ENCODE measurements at places on chromosomes 12 and 14.

- no peak for DNase-seq
These were observed 465.4 kb upstream of the MDGA2 start for GRCh38 chr14:48140804-48141203.

DNA sequence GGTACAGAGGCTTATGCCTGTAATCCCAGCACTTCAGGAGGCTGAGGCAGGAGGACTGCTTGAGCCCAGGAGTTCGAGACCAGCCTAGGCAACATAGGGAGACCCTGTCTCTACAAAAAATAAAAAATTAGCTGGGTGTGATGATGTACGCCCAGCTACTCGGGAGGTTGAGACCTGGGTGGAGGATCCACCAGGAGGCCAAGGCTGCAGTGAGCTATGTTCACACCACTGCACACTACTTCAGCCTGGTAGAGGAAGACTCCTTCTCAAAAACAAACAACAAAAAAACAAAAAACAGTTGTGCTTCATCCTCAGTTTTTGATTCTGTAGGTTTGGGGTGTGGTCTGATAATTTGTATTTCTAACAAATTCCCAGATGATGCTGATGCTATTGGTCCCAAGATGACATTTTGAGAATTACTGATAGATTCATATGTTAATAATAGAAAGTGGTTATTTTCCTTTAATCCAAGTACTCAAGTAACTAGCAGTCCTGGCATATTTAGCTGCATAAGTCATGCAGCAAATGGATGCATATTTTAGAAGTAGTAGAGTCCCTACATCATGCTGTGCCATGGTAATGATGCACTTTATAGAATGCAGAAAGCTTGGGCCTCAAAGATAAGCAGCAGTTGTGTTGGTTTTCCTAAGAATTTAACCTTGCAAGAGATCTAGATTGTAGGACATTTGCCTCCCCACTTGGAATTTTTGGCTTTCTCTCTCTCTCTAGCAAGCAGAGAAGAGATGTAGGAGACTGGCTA, 76.1 kb upstream of the PAWR start:
- no peak for DNase-seq

DNA sequence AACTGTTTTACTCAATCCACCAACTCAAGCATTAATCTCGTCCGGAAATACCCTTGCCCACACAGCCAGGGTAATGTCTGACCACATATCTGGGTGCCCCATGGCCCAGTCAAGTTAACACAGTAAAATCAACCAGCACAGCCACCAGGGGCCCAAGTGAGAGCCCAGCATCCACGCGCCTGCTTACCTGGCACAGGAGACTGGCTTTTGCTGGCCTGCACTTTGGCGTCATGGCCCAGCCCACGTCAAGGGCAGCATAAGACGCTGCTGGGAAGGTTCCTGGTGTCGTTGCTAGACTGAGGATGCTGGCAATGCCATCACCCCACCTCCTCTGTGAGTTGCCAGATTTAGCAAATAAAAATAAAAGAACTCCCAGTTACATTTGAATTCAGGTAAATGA, 53.6 kb upstream of the BCL11B start:
- no peak for DNase-seq

DNA sequence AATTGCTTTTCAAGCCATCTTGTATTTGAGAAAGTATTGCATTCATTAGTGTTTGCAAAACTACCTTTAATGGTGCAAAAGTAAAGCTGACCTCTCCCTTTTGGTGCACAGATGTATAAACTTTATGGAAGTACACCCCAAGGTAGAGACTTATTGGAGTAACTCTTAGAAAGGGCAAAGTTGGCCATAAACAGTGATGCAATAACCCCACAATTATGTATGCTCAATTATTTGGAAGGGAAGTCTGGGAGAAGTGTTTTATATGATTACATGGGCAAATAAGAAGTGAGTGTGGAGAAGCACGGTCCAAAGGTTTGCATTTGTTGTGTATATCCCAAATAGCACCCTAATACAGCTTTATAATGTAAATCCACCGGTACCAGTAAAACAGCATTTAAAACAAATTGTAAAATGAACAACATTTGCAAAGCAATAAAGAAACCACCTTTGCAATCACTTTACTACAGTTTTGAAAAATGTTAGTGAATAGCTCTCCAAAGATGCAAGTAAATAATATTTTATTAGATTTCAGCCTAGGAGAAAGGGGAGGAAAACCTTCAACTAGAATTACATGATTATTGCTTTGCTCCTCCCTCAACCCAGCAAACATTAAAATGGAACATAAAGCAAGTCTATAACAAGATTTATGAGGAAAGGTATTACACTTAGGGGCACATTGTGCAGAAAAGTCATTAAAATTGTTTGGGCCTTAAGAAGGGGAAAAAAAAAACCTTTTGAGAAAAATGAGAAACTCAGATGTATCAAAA, 70.5 kb downstream of the HMGA2 start:
- DNase-seq, result no peak

- peak; percentile 19 for DNase-seq
These were observed 126.4 kb downstream of the ATP23 start for GRCh38 chr12:58067610-58068387.

- DNase-seq, result no peak
These were observed 140.4 kb upstream of the GZMB start for GRCh38 chr14:24774187-24774915.

- DNase-seq, result no peak
These were observed 199.8 kb downstream of the RBM19 start for GRCh38 chr12:113766131-113766878.
